Foreskin keratinocyte (primary cell): ENCODE measurements at places on chromosomes 5 and 9. TPM values are rescaled to one million over a fixed set of nuclear protein-coding genes. Genes with fewer than 3 reads are reported as not detected.

Gene PCDHA2
- not detected in 2 replicates for total RNA-seq

Gene ADAMTSL1
- 0.44 and 3.7 TPM in 2 replicates for total RNA-seq

Gene TAF9
- total RNA-seq, result 96.0 and 102 TPM in 2 replicates

Gene CCIN
- 0.14 TPM in 1 of 2 replicates, not detected in the other for total RNA-seq

GRCh38 chr5:20619591-20619990 is 631.6 kb upstream of the CDH18 start:
- DNase-seq, result no peak

DNA sequence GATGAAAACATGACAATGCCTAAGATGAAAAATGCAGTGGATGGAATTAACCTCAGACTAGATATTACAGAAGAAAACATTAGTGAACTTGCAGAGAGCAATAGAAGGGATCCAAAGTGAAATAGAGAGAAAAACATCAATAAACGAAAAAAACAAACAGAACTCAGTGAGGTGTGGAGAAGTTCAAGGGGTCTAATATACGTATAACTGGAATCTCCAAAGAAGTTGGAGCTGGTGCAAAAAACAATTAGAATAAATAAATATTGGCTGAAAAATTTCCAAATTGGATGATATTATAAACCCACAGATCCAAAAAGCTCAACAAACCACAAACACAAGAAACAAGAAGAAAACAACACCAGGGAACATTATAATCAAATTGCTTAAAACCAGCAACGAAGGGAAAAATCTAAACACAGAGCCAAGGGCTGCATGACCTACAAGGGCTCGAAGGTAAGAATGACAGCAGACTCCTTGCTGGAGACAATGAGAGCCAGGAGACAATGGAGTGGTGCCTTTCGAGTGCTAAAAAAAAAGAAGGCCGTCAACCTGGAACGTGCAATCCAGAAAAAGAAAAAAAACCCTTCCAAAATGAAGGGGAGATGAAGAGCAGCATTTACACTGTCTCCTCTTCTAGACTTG is 11.8 kb downstream of the FAM163B start:
- DNase-seq, result no peak

DNA sequence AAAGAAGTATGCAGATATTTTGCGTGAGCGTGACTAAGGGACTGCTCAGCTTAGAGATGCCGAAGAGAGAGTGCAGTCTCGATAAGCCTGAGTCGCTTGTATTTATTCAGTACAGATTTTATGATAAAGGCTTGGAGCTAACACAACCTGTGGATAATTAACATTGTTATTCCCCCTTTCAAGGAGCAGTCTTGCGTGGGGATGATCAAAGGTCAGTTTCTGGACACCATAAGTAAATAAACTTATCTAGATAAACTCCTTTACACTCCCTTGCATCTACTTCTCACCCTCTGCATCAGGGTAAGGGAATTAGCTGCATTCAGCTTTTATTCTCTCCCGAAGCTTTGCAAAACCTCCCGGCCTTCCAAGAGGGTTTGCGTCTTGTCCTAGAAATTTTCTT is 357.8 kb upstream of the ST8SIA4 start:
- DNase-seq, result no peak

GRCh38 chr9:35960039-35960655 is 2.2 kb upstream of the OR2S2 start:
- no peak for DNase-seq

DNA sequence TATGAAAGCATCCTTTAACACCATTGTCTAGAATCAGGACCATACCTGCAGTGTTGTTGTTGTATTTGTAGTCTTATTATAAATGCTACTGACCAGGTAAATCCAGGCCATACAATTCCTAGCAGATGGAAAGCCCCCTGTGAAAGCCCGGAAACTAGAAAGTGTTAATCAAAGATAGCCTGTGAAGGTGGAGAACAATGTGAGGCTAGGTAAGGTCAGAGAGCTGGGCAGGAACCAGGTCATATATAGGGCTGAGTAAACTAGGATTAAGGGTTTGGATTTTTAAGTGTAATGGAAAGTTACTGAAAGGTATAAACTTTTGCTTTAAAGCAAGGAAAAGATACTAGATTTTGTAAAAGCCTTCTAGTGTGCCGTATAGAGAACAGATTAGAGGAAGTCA is 6.7 kb downstream of the LRRC70 start:
- DNase-seq, result no peak

DNA sequence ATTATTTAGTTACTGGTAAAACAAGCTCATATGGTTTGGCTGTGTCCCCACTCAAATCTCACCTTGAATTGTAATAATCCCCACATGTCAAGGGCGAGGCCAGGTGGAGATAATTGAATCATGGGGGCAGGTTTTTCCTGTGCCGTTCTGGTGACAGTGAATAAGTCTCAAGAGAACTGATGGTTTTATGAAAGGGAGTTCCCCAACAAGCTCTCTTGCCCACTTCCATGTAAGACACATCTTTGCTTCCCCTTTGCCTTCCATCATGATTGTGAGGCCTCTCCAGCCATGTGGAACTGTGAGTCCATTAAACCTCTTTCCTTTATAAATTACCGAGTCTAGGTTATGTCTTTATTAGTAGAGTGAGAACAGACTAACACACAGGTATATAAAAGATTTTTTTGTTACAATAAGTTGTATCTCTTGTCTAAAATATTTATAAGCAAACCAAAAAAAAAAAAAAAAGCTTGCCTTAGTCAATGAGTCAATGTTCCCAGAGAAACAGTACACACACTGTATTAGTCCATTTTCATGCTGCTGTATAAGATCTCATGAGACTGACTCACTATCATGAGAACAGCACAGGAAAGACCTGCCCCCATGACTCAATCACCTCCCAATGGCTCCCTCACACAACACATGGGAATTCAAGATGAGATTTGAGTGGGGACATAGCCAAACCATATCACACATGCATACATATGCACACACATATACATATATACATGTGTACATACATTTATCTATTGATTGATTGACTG is 138.3 kb downstream of the BASP1 start:
- DNase-seq, result peak; percentile 91

GRCh38 chr5:181204113-181204825 is 727 bp downstream of the TRIM7 start:
- no peak for DNase-seq

- no peak for DNase-seq
Measured at GRCh38 chr5:125333416-125333815, 587.0 kb upstream of the ZNF608 start.

- DNase-seq, result peak; percentile 59
Measured at GRCh38 chr5:42531611-42532010, 108.4 kb downstream of the GHR start.

DNA sequence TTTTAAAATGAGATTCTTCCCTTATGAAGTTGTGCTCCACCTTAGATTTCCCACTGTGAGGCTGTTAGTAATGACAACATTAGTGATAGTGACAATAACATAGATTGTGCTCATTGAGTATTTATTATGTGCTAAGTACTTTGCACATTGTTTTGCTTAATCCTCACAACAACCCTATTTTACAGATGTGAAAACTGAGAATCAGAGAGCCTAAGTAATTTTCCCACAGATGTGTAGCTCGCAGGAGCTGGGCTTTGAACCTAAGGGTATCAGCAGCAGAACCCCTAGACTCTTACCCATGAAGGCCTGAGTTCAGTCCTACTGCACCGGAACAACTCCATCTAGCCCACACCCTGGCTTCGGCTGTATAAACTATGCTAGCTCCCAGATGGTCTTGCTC is 15.6 kb upstream of the ARAP3 start:
- DNase-seq, result no peak

GRCh38 chr5:119359737-119360413 is 4.1 kb downstream of the TNFAIP8 start:
- DNase-seq, result no peak

DNA sequence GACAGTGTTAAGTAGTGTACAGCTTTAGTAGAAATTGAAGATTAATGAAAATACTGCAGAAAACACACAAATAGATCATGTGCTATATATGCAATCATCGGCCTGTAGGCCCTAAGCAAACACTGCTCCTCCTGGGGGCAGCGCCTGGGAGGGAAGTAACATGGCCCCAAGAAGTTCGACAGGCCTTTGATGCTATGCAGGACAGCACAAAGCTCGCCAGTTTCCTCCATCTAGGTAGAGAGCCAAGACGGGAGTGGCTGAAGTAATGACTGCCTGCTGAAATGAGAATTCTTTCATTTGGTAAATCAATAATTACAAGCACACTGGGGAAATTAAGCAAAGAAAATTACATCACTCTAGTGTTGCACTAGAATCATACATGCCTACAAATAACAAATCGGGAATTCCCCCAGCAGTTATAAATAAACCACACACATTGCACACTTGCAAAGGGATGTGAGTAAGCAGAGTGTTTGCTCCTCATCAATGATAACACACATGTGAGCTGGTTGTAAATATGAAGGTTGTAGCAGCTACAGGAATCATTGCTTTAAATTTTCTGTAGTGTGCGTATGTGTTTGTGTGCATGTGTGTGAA is 219.9 kb upstream of the NFIL3 start:
- no peak for DNase-seq

GRCh38 chr5:90169078-90169477 is 240.5 kb downstream of the CETN3 start:
- DNase-seq, result no peak
